ENCODE measurements at places on chromosomes 12 and 14. TPM values are rescaled to one million over a fixed set of nuclear protein-coding genes. Genes with fewer than 3 reads are reported as not detected.

- H3K36me3 ChIP-seq: no peaks in the 10 kb centered on the region
- no peaks in the 10 kb centered on the region for H3K27me3 ChIP-seq
- H3K27ac ChIP-seq: no peak overlapping the region
- H3K4me1 ChIP-seq: peaks cover 11% of the 10 kb centered on the region
- DNase-seq: no peak
- no peak overlapping the region for H3K4me3 ChIP-seq
These were observed 12.4 kb upstream of the EVL start for GRCh38 chr14:100052819-100053218.

DNA sequence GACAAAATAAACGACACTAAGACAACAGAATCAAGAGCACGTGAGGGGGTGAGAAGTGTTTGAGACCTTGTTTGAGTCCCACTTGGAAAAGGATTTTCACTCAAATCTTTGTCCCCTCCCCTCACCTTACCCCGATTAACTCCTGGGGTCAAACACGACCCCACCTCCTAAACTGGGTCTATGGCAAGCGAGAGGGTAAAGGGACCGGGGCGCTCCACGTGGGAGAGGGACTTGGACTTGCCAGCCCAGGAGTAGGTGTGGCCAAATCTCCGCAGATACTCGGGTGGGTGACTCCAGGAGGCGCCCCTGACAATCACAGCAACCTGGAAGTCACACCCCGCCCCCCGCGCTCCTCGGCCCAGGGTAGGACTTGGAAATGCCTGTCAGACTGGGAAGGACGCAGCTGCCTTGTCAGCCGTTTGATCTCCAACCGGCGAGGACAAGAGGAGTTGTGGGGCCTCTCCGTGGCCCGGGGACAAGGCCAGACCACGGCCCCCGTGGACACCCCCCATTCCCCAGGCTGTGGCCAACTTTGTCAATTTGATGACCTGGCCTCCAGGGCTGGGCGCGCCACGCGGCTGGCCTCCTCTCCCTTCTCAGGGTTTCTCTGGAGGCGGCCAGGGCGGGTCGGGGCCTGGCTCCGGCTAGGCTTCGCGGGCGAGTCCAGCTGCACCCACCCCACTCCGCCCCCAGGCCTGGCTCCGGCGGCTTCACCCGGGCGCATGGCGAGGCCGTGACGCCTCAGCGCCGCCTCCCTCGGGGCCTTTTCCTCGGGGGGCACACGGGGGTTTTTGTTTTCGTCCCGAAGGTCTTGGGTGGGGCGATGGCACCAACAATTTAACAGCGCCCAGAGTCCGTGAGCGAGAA, 1.1 kb upstream of the BCL11B start:
- H3K27me3 ChIP-seq: no peaks in the 10 kb centered on the region
- DNase-seq: peak; percentile 23
- H3K4me3 ChIP-seq: peak overlapping the region; percentile 75
- H3K27ac ChIP-seq: no peak overlapping the region
- H3K36me3 ChIP-seq: no peaks in the 10 kb centered on the region
- peaks cover 34% of the 10 kb centered on the region for H3K4me1 ChIP-seq

GRCh38 chr12:123491481-123491880, 33.5 kb downstream of the SNRNP35 start:
- no peaks in the 10 kb centered on the region for H3K4me1 ChIP-seq
- H3K27me3 ChIP-seq: no peaks in the 10 kb centered on the region
- no peak for DNase-seq
- no peak overlapping the region for H3K27ac ChIP-seq
- H3K4me3 ChIP-seq: no peak overlapping the region
- H3K36me3 ChIP-seq: no peaks in the 10 kb centered on the region

DNA sequence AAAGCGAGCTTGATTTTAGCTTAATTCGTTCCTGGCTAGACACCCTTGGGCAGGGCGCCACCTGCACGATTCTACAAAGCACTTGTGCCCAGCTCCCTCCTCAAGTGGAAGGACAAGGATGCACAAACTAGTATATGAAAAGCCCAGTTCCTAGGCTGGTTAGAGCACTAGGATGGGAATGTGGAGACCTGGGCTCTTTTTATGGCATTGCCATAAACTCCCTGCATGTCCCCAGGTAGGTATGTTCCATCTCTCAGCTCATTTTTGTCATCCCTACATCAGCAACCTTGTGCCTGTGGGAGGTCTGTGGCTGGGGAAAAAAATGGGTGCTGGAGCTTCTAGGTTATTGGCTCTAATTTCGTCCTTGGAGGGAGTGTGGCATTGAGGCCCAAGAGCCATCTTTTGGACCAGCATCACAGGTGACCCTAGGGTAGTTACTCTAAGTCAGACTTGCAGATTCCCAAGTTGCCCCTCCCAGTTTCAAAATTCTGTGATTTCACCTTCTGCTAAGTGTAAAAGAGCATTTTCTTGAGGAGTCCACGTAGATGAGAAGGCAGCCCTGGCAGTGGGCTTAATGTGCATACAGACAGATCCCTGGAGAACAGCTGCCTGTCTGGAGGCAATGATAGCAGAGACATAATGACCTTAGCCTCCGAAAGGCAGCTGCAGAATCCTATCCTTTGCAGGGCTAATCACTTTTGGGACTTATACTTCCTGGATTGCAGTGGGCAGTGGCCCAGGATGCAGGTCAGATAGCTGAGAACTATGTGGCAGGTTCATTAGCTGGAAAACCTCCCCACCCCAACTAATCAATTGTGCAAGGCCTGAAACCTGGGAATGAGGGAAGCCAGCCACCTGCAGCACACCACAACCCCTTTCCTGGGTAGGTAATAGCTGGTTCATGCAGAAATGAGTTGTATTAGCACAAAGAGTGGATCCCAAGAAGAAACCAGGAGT, 47.6 kb upstream of the BDKRB2 start:
- H3K36me3 ChIP-seq: no peaks in the 10 kb centered on the region
- H3K27ac ChIP-seq: no peak overlapping the region
- no peaks in the 10 kb centered on the region for H3K4me1 ChIP-seq
- H3K27me3 ChIP-seq: no peaks in the 10 kb centered on the region
- H3K4me3 ChIP-seq: no peak overlapping the region

DNA sequence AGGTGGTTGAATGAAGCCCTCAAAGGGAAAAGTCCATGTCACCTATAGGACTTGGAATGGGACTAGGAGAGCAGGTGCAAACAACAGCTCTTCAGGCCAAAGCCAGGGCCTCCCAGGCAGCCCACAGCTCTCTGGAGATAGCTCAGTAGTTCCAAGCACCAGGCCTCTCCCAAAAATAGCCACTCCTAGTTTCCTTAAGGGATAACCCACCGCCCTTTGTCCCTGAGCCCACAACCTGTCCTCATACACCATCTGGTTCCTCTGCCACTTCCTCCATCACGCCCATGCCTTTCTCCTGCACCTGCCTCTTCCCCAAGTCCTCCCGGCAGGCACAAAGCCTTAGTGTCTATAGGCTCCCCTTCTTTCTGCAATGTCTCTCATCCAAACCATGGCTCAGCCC, 2.1 kb downstream of the RAB15 start:
- DNase-seq: no peak
- peaks cover 18% of the 10 kb centered on the region for H3K4me1 ChIP-seq
- H3K4me3 ChIP-seq: no peak overlapping the region
- H3K27me3 ChIP-seq: no peaks in the 10 kb centered on the region
- no peak overlapping the region for H3K27ac ChIP-seq
- H3K36me3 ChIP-seq: no peaks in the 10 kb centered on the region

- no peak for DNase-seq
- no peaks in the 10 kb centered on the region for H3K27me3 ChIP-seq
- H3K4me3 ChIP-seq: no peak overlapping the region
- H3K36me3 ChIP-seq: no peaks in the 10 kb centered on the region
- no peaks in the 10 kb centered on the region for H3K4me1 ChIP-seq
- H3K27ac ChIP-seq: no peak overlapping the region
These were observed 132.2 kb downstream of the ANO4 start for GRCh38 chr12:100926669-100927248.

GRCh38 chr12:92206596-92206995, 61.0 kb upstream of the BTG1 start:
- H3K4me3 ChIP-seq: no peak overlapping the region
- H3K36me3 ChIP-seq: no peaks in the 10 kb centered on the region
- no peak for DNase-seq
- H3K27me3 ChIP-seq: no peaks in the 10 kb centered on the region
- H3K27ac ChIP-seq: no peak overlapping the region

GRCh38 chr14:87996291-87996592, 3.3 kb upstream of the GALC start:
- no peak overlapping the region for H3K27ac ChIP-seq
- no peaks in the 10 kb centered on the region for H3K27me3 ChIP-seq
- H3K36me3 ChIP-seq: no peaks in the 10 kb centered on the region
- no peak for DNase-seq
- H3K4me1 ChIP-seq: peaks cover 19% of the 10 kb centered on the region
- H3K4me3 ChIP-seq: no peak overlapping the region

- DNase-seq: no peak
- H3K4me3 ChIP-seq: no peak overlapping the region
- no peaks in the 10 kb centered on the region for H3K4me1 ChIP-seq
These were observed 80.8 kb upstream of the CMKLR1 start for GRCh38 chr12:108419949-108420348.

GRCh38 chr14:90319634-90320541, 11.9 kb downstream of the NRDE2 start:
- no peak overlapping the region for H3K27ac ChIP-seq
- no peak overlapping the region for H3K4me3 ChIP-seq
- H3K4me1 ChIP-seq: no peaks in the 10 kb centered on the region
- H3K36me3 ChIP-seq: peaks cover 24% of the 10 kb centered on the region
- H3K27me3 ChIP-seq: no peaks in the 10 kb centered on the region
- no peak for DNase-seq

Gene SERPINA1
- total RNA-seq: not detected

Gene SYCP3
- 0.27 TPM for total RNA-seq

Gene FGD6
- 0.79 TPM for total RNA-seq

All from CD4-positive, CD25-positive, alpha-beta regulatory T cell (primary cell).